ENCODE measurements at places on chromosomes 11 and 22.

DNA sequence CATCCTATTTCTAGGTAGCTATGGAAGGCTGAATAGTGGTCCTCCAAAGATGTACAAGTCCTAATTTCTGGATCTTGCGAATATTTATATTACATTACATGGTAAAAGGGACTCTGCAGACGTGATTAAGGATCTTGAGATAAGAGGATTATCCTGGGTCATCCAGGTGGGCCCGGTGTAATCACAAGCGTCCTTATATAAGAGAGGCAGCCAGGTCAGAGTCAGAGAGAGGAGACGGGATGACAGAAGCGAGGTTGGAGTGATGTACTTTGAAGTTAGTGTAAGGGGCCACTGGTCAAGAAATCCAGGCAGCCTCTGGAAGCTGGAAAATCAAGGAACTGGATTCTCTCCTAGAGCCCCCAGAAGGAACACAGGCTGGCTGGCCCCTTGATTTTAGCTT is 70.1 kb upstream of the MYOD1 start:
- DNase-seq: no peak

- no peak for DNase-seq
Observed at GRCh38 chr11:66470015-66470414, 3.3 kb downstream of the PELI3 start.

DNA sequence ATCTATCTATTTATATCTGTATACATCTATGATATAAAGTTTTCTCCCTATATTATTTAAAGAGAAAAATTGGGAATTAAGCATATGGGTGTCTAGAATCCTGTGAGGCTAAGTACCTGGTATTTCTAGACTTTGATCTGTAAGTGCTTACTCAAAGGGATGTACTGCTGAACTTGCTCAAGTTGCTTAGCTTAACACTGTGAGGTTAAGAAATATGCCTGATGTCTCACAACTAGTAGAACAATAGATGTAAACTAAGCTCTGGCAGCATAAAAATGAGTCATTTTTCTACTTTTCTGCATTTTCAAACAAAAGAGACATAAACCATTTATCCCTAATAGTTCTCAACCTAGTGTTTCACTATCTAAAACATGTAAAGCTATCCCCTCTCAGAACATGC is 744.4 kb upstream of the ANO3 start:
- no peak for DNase-seq

GRCh38 chr11:70597751-70598625 is 199.7 kb downstream of the CTTN start:
- no peak for DNase-seq

GRCh38 chr11:110984147-110984546 is 261.4 kb upstream of the POU2AF2 start:
- DNase-seq: no peak

DNA sequence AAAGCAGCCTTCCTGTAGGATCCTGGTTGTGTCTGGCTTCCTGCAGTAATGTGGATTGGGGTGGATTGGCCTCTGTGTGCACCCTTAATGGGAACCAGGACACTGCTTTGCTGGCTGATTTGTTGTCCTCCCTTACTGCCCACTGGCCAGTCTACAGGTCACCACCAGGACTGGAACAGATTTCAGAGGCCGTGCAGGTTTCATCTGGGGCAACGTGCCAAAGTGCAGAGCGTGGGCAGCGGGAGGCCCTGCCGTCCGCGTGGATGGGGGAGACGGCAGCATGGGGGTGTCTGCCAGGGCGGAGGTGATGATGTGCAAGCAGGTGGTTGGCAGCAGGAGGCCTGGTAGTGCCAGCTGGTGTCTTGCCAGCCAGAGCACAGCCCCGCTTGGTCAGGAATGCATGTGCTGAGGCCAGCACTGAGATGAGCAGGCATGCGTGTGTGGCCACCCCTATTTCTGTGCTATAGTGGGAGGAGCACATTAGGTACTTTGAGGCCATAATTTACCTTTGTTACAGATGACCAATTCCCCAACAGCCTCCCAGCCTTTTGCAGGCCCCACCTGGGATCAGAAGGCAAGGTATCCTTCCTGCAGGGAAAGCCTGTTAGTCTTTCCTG is 24.3 kb downstream of the BCR start:
- no peak for DNase-seq

DNA sequence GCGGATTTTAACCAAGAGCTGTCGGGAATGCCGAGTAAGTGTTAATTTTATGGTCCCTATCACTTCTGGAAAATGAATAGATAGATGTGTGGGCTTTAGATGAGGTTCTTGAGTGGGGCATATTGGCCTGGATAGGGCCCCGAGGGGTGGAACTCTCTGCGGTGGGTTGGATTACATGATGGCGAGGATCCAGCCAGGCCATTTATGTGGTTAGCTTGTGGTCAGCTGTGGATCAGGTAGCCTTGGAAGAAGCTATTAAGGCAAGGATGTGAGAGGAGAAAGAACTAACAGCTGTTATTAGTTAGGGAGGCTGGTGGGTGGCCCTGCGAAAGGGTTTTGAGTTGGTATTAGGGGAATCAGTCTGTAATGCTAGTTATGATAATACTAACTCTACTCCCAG is 268.4 kb downstream of the NELL1 start:
- no peak for DNase-seq

DNA sequence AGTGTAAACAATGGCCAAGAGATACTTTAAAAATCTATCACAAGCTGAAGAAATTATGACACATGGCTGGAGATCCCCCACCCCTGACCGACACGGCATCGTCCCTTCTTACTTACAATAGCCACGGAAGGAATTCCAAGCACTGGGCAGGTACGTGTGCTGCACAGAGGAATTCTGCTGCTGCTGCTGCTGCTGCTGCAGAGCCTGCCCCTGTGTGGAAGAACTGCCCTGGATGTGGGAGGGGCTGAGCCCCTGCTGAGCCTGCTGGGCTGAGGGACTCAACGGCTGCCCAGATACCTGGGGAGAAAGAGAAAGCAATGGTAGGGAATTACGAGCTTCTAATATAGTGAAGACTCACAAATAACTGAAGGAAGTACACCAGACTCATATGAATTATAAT is 15.0 kb upstream of the NFRKB start:
- DNase-seq: no peak

- DNase-seq: no peak
Observed at GRCh38 chr11:73277467-73277866, 5.3 kb downstream of the P2RY6 start.

Measured in activated effector memory CD4-positive, alpha-beta T cell treated with Interleukin-2 at 50 U/mL for 16 hours (primary cell).